Peyer's patch (tissue), 4 donors: ENCODE measurements at places on chromosomes 2 and 18. TPM values are rescaled to one million over a fixed set of nuclear protein-coding genes. Genes with fewer than 3 reads are reported as not detected.

The KATNAL2 gene
- total RNA-seq, result 2.1 TPM

The FBXO15 gene
- total RNA-seq, result not detected

The AQP12A gene
- total RNA-seq, result not detected

GRCh38 chr2:43039376-43040080 is 186.9 kb downstream of the ZFP36L2 start:
- no peak overlapping the region for H3K4me3 ChIP-seq
- no peaks in the 10 kb centered on the region for H3K27me3 ChIP-seq
- H3K4me1 ChIP-seq, result no peaks in the 10 kb centered on the region
- no peak for DNase-seq

- H3K4me3 ChIP-seq, result no peak overlapping the region
- H3K27me3 ChIP-seq, result no peaks in the 10 kb centered on the region
- H3K36me3 ChIP-seq, result no peaks in the 10 kb centered on the region
- no peaks in the 10 kb centered on the region for H3K4me1 ChIP-seq
Observed at GRCh38 chr2:174171686-174172445, 76.5 kb downstream of the OLA1 start.

- H3K4me1 ChIP-seq, result no peaks in the 10 kb centered on the region
- no peaks in the 10 kb centered on the region for H3K36me3 ChIP-seq
- no peak for DNase-seq
- no peak overlapping the region for H3K27ac ChIP-seq
- no peaks in the 10 kb centered on the region for H3K27me3 ChIP-seq
Observed at GRCh38 chr2:105969552-105969951, 224.5 kb downstream of the UXS1 start.

The PLB1 gene
- 345 TPM for total RNA-seq

DNA sequence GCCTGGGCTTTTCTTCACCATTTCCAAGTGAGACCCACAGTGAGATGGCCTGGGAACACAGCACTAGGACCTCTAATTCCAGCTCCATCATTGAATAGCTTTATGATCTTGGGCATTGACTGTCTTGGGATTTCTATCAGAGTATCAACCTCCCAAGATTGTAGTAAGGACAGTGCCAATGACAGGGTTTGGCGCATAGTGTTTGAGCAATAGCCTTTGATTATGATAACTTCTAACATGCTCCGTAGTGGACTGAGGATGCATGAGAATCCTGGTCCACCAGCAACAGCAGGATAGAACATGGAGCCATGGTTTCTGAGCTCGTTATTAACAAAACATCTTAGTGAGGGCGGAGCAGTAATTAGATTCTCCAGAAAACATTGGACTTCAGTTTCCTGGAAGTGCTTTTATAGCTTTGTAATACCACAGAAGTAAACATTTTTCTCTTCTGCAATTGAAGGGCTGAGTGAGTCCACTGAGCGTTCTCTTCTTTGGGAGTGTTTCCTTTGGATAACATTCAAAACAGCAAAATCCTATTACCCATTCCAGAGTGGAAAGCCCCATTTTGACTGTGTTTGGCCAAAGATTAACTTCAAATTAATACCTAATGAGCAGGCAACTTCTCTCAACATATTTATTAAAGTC is 63.7 kb downstream of the IL1R2 start:
- peak overlapping the region; percentile 32 for H3K27ac ChIP-seq
- H3K36me3 ChIP-seq, result no peaks in the 10 kb centered on the region
